ENCODE measurements at places on chromosomes 6 and 20. TPM values are rescaled to one million over a fixed set of nuclear protein-coding genes. Genes with fewer than 3 reads are reported as not detected.

- DNase-seq, result no peak
These were observed 378.7 kb downstream of the RNGTT start for GRCh38 chr6:88584581-88585275.

GRCh38 chr20:46194409-46194808 lies 76.3 kb downstream of the CD40 start:
- no peak for DNase-seq

DNA sequence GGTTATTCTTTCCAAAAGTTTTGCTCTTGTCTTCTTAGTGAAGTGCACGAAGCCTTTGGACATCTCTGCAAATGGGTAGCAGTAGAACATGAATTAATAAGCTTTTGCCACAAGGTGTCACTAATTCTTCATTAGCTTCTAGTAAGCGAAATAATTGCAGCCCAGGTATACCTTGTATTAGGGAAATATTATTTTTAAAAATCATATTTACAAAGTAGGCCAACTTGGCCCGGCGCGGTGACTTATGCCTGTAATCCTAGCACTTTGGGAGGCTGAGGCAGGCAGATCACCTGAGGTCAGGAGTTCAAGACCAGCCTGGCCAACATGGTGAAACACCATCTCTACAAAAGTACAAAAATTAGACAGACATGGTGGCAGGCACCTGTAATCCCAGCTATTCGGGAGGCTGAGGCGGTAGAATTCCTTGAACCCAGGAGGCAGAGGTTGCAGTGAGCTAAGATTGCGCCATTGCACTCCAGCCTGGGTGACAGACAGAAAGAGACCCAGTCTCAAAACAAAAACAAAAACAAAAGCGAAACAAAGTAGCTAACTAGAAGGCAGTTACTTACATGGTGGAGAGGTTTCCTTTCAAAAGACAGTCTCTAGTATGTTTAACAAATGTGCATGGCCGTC lies 8.8 kb upstream of the RSPH3 start:
- DNase-seq, result no peak

THBD gene
- polyA plus RNA-seq, result 0.04 TPM
